CD4-positive, alpha-beta T cell treated with Interferon gamma for 1 hour (primary cell): ENCODE measurements at places on chromosomes 3 and 15.
A peak's percentile ranks its signal among the peaks of the same experiment; 100 is the strongest.

- DNase-seq, result peak; percentile 33
Observed at GRCh38 chr15:65032801-65033537, 3.5 kb upstream of the MTFMT start.

DNA sequence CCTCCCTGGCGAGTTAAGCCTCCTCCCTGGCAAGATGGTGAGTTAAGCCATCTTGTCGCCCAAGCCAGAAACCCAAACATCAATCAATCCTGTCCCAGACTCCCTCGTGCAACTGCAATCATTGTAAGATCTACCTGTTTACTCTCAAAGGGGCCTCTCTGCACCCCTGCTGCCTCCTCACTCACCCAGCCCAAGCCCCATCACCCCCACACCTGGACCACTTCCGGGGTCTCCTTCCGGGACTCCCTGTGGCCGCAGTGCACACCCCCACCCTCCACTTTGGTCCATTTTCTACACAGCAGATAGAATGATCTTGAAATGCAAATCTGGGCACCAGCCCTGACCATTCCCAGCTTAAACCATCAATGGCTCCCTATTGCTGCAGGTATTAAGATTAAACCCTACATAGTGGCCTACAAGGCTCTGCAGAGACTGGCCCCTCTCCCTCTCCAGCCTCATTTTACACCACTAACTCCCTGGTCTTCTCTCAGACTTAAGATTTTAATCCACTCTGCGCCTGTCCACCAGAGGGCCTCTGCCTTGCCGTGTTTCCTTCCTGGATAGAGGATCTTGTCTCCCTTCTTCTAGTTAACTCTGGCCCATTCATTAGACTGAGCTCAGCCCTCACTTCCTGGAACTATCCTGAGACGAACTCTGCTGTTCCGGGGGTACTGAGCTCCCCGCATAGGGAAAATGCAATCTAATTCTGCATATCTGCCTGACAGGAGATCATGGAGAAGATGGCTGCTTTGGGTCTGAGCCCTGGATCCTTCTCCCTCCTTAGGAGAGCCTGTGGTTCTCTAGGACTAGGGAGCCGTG is 41.9 kb upstream of the SLC6A1 start:
- DNase-seq, result no peak

DNA sequence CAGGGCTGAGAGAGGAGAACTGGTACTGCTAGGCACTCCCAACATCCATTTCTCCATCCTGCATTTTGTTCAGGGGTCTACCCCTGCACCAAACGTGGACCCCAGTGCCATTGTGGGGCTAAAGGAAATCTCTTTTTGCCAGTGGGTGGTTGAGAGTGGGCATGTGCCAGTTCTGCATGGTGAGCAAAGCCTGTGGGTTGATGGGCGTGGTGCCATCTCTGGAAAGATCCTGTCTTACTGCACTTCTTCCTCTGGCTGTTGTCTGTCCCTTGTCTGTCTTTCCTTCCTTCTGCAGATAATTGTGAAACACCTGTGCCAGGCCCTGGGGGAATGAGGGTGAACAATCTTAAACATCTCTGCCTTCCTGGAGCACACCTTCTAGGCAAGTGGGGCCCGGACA is 1.4 kb upstream of the RARRES1 start:
- no peak for DNase-seq

- DNase-seq, result no peak
Observed at GRCh38 chr15:49323207-49323606, 99.8 kb upstream of the FGF7 start.

DNA sequence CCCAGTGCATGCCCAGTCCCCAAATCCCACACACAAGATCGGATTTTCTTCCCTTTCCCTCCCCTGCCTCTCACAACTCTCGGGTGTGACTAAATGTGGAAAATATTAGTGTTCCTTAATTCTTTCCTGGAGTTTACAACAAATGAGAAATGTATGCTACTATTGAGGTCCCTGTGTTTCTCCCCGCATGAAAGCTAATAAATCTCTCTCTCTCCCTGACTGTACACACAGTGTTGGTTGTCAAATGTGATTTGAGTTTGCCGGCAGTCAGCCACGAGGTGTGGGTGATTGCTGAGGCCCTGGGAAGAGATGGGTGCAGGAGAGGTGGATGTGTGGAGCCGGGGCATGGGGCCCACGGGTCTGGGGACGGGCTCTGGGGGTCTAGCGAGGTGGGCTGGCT is 161.4 kb upstream of the IQSEC1 start:
- DNase-seq, result no peak

DNA sequence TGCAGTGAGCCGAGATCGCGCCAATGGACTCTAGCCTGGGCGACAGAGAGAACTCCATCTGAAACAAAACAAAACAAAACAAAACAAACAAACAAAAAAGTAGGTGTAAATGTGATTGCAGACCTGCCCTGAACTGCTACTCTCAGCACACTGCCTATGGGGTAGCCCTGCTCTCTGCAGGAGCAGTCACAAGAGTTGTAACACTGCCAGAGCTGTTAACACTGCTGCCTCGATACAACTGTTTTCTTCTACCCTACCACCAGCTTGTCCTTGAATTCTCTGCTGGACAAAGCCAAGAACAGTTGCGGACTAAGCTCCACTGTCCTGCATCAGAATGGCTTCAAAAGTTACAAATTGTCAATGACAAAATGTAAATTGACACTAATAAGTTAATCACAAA is 89.3 kb downstream of the ALCAM start:
- DNase-seq, result no peak

DNA sequence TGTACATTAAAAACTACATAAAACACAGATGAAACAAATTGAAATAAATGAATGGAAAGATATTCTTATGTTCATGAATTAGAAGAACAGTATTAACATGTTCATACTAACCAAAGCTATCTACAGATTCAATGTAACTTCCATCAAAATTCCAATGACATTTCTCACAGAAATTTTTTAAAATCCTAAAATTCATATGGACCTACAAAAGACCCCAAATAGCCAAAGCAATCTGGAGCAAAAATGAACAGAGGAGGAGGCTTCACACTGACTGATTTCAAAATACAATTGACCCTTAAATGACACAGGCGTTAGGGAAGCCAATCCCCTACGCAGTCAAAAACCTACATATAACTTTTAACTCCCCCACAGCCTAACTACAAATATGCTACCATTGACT is 39.4 kb downstream of the KPNA1 start:
- no peak for DNase-seq

DNA sequence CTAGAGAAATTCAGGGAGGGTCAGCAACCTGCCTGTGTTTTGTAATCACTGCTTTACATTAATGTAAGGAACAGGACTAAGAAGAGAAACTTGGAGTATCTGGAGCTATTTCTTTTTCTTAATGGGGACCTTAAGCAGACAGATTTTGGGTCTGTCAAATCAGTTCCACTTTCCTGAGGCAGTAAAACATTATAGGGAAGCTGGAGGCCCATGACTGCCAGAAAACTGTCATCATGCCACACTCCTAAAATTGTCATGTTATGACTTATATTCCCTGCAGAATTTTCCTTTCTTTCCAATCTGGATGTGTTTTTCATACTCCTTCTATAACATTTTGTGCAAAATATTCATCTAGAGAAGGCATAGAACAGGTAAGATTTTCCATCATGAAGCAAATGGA is 28.8 kb downstream of the DGKG start:
- DNase-seq, result no peak

DNA sequence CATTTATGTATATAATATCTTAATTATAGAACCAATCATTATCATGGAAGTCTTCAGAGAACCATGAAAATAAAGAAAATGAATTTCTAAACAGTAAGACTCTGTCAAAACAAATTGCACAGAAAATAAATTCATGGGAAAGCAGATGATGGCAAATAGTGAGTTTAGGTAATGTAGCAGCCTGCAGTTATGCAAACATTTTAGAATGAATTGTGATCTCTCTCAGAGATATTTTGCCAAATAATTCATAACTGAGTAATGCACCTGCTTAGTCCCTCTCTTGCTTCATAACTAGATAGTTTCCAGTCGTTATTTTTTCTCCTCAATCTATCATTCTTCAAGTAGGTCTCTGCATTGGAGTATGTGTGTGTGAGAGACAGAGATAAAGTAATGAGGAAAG is 492.7 kb upstream of the THBS1 start:
- DNase-seq, result no peak

DNA sequence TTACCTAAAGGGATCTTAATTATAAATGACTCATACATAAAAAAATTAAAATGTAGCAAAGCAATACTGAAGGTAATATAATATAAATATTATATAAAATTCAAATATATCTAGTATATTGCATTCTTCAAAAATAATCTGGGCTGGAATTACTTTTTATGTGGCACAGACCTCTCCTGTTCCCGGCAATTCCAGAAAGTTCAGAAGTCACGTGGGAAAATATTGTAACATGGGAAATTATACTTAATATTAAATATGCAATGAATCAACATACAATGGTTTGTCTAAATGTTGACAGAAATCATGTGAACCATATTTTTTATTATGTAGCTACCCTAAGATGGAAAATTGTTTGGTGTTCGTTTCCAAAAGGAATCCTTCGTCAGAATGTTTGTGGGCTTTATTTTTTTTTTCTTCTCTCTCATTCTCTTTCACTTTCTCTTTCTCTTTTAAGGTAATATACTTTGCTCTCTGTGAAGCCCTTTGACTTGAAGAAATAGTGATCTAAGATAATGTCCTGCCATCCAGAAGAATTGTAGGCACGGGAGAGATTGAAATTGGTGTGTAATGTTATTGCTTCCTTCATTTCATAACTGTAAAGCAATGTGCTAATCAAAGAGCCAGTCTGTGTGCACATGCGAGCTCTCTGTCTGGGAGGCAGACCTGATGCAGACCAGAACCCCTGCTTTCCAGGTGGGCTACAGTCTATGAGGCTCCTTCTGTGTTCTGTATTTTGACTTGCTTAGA is 559.4 kb downstream of the NR2F2 start:
- no peak for DNase-seq

GRCh38 chr3:171553086-171553485 is 92.9 kb upstream of the TNIK start:
- no peak for DNase-seq

- peak; percentile 61 for DNase-seq
Observed at GRCh38 chr15:101156509-101157159, 95.2 kb downstream of the CHSY1 start.

DNA sequence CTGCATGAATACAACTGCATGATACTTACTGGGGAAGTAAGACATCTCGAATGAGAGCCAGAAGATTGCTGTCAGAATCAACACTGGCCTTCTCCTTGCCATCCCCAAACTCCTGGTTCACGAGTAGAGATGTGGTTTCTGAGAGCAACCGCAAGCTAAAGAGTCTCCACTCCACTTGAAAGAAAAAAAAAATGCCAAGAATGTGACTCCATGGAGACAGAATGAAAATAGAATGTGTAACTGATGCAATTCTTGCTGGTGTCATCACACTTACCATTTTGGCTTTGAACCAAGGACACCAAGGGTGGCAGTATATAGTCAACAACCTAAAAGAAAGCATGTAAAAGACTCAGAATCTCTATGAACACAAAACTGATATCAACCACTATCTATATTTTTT is 280.4 kb downstream of the ULK4 start:
- no peak for DNase-seq

DNA sequence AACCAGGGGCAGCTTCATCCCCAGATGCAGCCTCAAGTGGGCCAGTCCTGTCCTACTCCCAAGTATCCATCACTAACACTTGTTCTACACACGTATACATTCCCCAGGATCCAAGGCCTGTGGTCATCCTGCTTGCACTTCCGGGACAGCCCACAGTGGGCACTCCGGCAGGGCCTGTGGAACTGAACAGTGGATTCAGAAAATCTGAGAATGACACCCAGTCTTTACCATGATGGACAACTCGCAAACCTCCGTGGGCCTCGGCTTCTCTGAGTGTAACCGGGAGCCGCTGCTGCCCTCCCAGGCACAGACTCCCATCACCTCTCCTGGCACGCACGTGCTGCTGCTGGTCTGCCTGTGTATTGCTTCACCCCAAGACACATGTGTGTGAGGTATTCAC is 59.6 kb downstream of the ATP10A start:
- DNase-seq, result no peak

GRCh38 chr15:69926006-69926405 is 171.7 kb downstream of the TLE3 start:
- DNase-seq, result no peak

GRCh38 chr3:12178091-12178820 is 19.5 kb upstream of the TIMP4 start:
- peak; percentile 18 for DNase-seq

DNA sequence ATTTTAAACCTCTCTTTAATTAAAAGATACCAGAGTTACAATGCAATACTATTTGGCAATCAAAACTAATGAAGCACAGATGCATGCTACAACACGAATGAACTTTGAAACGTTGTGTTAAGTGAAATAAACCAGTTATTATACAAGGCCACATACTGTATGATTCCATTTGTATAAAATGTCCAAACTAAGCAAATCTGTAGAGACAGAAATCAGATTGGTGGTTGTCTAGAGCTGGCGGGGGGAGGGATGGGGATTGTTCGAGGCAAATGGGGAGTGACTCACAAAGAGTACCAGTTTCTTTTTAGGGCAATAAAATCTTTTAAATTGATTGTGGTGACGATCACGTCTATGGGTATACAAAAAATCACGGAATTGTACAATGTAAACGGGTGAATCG is 677.0 kb downstream of the NTRK3 start:
- no peak for DNase-seq

- DNase-seq, result no peak
Observed at GRCh38 chr3:130979117-130979516, 47.5 kb downstream of the ASTE1 start.

DNA sequence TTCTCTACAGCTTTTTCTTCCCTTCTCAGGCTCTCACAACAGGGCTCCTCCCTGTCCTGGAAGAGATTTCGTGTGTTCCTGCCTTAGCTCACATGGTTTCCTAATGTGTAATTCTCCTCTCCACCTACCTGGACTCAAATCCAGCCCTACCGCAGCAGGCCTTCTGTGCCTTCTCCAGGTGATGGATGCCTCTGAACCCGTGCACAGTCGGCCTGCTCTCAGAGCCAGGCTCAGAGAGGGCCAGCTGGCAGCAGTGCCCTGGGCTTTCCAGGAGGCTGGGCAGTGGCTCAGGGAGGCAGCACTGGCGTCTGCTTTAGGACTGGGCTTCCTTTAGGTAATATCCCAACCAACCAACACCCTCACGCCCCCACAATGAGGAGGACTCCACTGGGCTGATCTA is 123.2 kb upstream of the TMC3 start:
- no peak for DNase-seq

DNA sequence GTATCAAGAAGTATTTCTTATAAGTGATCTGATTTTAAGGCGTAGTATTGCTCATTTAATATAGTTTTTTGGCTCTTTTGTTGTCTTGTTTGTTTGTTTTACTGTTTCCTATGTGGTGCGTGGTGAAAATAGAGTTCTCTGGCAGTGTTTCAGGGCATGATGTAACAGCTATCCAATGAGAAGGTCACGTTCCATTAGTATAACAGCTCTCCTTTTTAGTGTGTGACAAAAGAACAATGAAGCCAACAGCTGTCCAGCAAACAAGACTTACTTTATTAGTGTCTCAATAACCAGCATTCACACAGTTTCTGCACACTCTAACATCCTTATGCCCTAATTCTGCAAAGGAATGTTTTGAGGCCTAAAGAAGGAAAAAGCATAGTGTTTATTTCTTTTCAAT is 127.9 kb downstream of the SLC25A26 start:
- no peak for DNase-seq

- DNase-seq, result no peak
Observed at GRCh38 chr3:123813876-123814275, 70.3 kb downstream of the MYLK start.
